ENCODE measurements at places on chromosomes 1 and 21. TPM values are rescaled to one million over a fixed set of nuclear protein-coding genes. Genes with fewer than 3 reads are reported as not detected.

Gene SMPDL3B
- total RNA-seq = 1.6 TPM

Gene DCST2
- total RNA-seq = 0.49 TPM

Gene KIRREL1
- 36.0 TPM for total RNA-seq

Gene TAL1
- 5.3 TPM for total RNA-seq

Gene PHLDA3
- 29.3 TPM for total RNA-seq

Gene LCE2A
- 1.2 TPM for total RNA-seq

Gene LRP8
- total RNA-seq = 5.1 TPM

Gene BNIPL
- total RNA-seq = 37.0 TPM

Gene RHOU
- total RNA-seq = 14.4 TPM

Gene RLF
- total RNA-seq = 47.1 TPM

Gene CYP4B1
- total RNA-seq = 7.4 TPM

Gene NPHS2
- total RNA-seq = not detected

Gene S100A5
- not detected for total RNA-seq

Gene C1orf21
- total RNA-seq = 20.4 TPM

Gene RGSL1
- not detected for total RNA-seq

Gene DYRK1A
- total RNA-seq = 82.1 TPM

Gene RNU1-3
- total RNA-seq = 34,682 TPM

Gene KCNK1
- 3.8 TPM for total RNA-seq

Gene LYST
- total RNA-seq = 48.6 TPM

Gene KIF14
- total RNA-seq = 3.6 TPM

Gene SLC9C2
- not detected for total RNA-seq

Gene KAZN
- 9.6 TPM for total RNA-seq

Gene SPRR2B
- total RNA-seq = not detected

Gene IFI44L
- total RNA-seq = 3.0 TPM
